ENCODE measurements at places on chromosomes 1 and 21.

DNA sequence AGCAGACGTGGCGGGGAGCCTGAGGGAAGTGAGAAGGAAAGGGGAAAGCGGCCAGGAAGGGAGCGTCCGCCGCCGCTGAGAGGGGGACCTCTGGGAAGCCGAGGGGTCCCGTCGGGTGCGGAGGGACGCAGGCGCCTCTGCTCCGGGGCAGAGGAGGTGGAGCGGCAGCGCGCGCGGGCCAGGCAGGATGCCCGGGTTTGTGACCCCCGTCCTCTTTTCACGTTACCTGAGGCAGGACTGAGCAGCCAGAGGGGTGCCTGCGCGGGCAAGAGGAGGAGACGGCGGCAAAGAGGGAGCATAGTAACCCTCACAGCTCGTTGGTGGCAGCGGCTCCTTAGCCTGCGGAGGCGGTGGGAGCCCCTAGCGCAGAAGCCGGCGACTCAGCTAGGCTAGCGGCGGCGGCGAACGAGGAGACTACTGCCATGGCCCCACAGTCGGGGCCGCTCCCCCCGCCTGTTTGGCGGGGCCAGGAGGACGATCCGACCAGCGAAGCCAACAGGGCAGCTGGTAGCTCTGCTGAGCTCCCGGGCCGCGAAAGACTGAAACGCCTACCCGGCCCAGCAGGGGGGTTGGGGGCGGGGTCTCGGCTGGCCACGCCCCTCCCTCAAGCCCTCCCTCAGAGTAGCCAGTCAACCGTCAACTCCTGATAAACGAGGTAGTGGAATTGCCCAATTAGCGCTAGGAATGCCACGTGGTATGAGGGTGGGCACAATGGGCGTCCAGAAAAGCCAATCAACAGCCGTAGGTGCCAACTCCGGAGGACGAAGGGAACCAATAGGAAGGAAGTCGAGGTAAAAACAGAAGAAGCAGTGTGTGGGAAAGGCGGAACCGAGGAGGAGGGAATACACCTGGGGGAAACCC is at the start of gene TESK2:
Gene TESK2 (minus strand): TSS at position 538 of the 861 bp plus-strand sequence. CDS start 33,378 bp downstream, outside the sequence.
- peak; percentile 100 for DNase-seq

GRCh38 chr1:25392841-25393240 is 27.8 kb downstream of the RHCE start:
- DNase-seq, result no peak

GRCh38 chr21:42626171-42626570 is 27.2 kb upstream of the PDE9A start:
- no peak for DNase-seq

DNA sequence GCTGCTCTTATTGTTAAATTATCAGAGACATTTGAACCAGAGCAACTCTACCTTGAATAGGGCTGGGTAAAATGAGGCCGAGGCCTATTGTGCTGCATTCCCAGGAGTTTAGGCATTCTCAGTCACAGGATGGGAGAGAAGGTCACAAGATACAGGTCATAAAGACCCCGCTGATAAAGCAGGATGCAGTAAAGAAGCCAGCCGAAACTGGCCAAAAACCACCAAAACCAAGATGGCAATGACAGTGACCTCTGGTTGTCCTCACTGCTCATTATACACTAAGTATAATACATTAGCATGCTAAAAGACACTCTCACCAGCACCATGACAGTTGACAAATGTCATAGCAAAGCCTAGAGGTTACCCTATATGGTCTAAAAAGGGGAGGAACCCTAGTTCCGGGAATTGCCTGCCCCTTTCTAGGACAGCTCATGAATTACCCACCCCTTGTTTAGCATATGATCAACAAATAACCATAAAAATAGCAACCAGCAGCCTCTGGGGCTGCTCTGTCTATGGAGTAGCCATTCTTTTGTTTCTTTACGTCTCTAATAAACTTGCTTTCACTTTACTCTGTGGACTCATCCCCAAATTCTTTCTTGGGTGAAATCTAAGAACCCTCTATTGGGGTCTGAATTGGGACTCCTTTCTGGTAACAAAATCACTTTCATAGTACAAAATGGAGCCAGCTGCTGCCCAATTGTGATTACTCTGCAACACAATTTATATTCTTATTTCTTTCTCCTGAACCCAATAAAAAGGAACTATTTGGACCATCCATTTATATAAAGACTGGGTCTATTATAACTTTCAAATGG is 179.6 kb downstream of the TGFBR3 start:
- DNase-seq, result no peak

DNA sequence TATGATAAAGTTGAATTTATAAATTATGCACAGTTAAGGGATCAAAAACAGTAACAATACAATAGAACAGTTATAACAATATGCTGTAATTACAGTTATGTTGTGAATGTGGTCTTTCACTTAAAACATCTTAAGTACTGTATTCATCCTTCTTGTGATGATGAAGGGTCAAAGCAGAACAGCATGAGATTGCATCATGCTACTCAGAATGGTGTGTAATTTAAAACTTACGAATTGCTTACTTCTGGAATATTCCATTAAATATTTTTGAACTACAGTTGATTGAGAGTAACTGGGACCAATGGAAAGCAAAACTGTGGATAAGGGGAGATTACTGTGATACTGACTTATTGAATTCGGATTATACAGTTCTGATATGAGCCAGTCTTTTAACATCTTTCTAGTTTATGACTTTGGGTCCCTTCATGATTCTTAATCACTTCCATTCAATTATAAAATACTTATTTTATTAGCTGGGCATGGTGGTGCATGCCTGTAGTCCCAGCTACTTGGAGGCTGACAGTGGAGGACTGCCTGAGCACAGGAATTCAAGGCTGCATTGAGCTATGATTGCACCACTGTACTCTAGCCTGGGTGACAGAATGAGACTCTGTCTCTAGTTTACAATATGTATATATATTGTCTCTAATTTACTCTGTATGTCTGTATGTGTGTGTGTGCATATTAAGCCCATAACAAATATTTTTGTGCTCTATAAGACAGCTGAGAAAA is 43.2 kb downstream of the ATP1B1 start:
- DNase-seq, result no peak
